ENCODE measurements at places on chromosomes 1 and 21. TPM values are rescaled to one million over a fixed set of nuclear protein-coding genes. Genes with fewer than 3 reads are reported as not detected.

LAMB3 gene
- 3.0 TPM for total RNA-seq

PTCH2 gene
- total RNA-seq, result under 0.01 TPM

UBL4B gene
- not detected for total RNA-seq

YRDC gene
- 13.0 TPM for total RNA-seq

CHRNB2 gene
- total RNA-seq, result not detected

OR10J1 gene
- total RNA-seq, result not detected

DENND2C gene
- 6.4 TPM for total RNA-seq

SELL gene
- 0.13 TPM for total RNA-seq

RNU1-4 gene
- under 0.01 TPM for total RNA-seq

DNASE2B gene
- total RNA-seq, result not detected

LMNA gene
- total RNA-seq, result 402 TPM

SYNC gene
- 14.7 TPM for total RNA-seq

OR2L13 gene
- total RNA-seq, result not detected

BATF3 gene
- 1.4 TPM for total RNA-seq

AQP10 gene
- not detected for total RNA-seq

C1orf21 gene
- 18.0 TPM for total RNA-seq

LAD1 gene
- total RNA-seq, result not detected

RBM11 gene
- not detected for total RNA-seq

VSIG8 gene
- total RNA-seq, result not detected

AZIN2 gene
- 0.64 TPM for total RNA-seq

KRTAP19-3 gene
- not detected for total RNA-seq

FCRLB gene
- 0.38 TPM for total RNA-seq

CDCA8 gene
- 8.1 TPM for total RNA-seq

SPRR4 gene
- total RNA-seq, result not detected

ELF3 gene
- under 0.01 TPM for total RNA-seq

FAM177B gene
- not detected for total RNA-seq

ACKR1 gene
- total RNA-seq, result not detected

SLC9A1 gene
- total RNA-seq, result 3.9 TPM

GPR161 gene
- 11.9 TPM for total RNA-seq

LYSMD1 gene
- 3.2 TPM for total RNA-seq

C1QA gene
- not detected for total RNA-seq

PAQR6 gene
- total RNA-seq, result 0.38 TPM

HSF2BP gene
- 0.38 TPM for total RNA-seq

TRNP1 gene
- 1.4 TPM for total RNA-seq

MX1 gene
- 6.7 TPM for total RNA-seq

ATP6V1G3 gene
- total RNA-seq, result 0.25 TPM

PGBD5 gene
- 0.38 TPM for total RNA-seq

CSF3R gene
- not detected for total RNA-seq

TENT5C gene
- 1.9 TPM for total RNA-seq

CYP4A22 gene
- not detected for total RNA-seq

NBPF4 gene
- total RNA-seq, result not detected

PDZK1IP1 gene
- total RNA-seq, result 0.13 TPM

PKP1 gene
- total RNA-seq, result under 0.01 TPM

CNR2 gene
- total RNA-seq, result not detected

FBXO28 gene
- 92.0 TPM for total RNA-seq

ESRRG gene
- total RNA-seq, result not detected

WNT2B gene
- 0.51 TPM for total RNA-seq

RHBDL2 gene
- 0.13 TPM for total RNA-seq

C1orf159 gene
- total RNA-seq, result 9.1 TPM

IGSF21 gene
- total RNA-seq, result not detected

UBE2U gene
- total RNA-seq, result not detected

LRRC7 gene
- total RNA-seq, result 0.13 TPM

RPTN gene
- total RNA-seq, result not detected
